ENCODE measurements at places on chromosomes 3 and 15.

- no peak for DNase-seq
Observed at GRCh38 chr3:159723295-159723694, 265.3 kb upstream of the IL12A start.

GRCh38 chr3:65524584-65524983, 514.1 kb downstream of the MAGI1 start:
- DNase-seq, result no peak

DNA sequence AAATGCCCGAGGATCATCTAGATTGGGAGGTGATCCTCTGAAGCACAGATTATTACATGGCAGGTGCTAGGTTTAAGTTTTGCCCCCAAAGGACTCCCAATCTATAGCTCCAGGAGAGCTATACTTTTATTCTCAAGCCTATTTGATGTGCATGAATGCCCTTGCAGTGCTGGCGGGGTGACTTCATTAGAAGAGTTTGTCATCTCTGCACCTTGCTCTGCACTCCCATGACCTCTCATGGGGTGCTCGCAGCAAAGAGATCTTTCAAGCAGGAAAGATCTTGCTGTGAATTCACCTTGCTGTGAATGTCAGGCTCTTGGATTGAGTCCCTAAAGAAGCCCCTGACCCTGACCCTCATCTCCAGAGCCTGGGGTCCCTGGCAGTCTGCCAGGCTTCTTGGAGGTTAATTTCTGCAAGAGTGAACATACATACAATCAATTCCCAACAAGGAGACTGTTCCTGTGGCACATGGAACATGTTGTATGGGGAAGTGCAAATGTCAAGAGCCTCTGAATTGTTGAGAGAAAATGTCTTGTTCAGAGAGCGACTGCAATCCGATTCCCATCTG, 45.9 kb downstream of the FAM43A start:
- DNase-seq, result no peak

- no peak for DNase-seq
Observed at GRCh38 chr3:156938724-156939123, 112.6 kb downstream of the LEKR1 start.

- no peak for DNase-seq
Observed at GRCh38 chr15:26126070-26126469, 262.9 kb upstream of the ATP10A start.

- peak; percentile 78 for DNase-seq
Observed at GRCh38 chr3:138347960-138348753, at the start of gene MRAS. Gene MRAS (plus strand): TSS chr3:138348579. CDS start chr3:138372884, 24,305 bp downstream.

- no peak for DNase-seq
Observed at GRCh38 chr15:93071469-93071936, 17.5 kb downstream of the RGMA start.

Data from brain (organoid and tissue), 16 donors.